ENCODE measurements at places on chromosomes 5 and 9.

DNA sequence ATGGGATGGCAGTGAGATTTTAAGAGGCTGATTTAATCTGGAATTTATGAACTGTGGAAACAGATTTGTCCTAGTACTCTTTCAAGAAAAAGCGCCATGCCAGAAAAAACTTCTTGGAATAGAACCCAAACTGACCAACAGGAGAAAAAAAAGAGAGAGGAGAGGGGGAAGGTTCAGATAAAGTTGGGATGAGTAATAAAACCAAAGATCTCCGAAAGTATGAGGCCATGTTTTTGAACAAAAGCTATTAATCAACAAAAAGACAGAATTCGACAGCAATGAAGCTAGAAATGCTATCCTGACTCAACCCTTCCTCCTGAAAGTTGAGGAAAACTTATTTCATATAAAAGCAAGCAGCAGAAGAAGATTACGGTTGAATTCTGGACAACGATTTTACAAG lies 135.5 kb downstream of the CEMIP2 start:
- no peak for DNase-seq

- no peak for DNase-seq
Observed at GRCh38 chr9:85943757-85944430, 2.9 kb downstream of the NAA35 start.

DNA sequence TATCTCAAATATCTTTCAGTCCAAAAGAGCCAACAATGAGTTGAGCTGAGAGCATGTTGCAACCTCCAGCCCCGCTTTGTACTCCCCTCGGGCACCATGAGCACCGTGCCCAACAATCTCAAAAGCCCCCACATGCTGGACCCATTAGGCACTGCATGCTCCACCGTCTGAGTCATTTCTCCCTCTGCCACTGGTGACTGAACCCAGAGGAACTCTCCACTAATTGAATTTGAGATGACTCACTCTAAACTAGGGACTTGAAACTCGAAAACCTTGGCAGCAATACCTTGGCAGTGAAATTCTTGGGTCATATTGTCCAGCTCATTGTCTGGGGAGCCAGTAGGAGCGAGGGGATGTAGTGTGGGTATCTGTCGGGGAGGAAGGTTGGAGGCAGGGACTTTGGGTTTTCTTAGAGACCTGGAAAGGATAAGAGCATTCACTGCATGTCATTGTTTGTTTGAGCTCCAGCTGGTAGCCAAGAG lies 49.9 kb upstream of the SLIT3 start:
- no peak for DNase-seq

DNA sequence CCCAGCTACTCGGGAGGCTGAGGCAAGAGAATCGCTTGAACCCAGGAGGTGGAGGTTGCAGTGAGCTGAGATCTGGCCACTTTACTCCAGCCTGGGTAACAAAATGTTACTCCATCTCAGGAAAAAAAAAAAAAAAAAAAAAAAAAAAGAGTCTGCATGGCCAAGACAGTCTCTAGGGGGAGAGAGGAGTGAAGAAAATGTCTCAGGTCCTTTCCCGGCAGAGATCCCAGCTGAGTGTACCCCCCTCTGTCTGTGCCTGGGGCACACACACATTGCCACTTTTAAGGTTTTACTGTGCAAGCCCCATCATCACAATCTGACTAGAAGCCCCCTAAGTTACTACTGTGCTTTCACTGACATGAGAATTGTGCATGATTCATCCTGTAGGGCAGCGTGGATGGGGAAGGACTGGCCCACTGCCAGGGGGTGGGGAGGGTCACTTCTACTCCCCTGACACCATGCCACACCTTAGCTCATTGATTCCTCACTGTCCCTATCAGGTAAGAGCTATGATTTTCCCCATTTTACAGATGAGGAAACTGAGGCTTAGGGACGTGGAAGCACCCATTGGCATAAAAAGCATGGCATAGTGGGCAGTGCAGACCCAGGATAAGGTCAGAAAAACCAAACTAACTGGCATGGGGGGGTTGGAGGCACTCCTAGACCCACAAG lies 102.3 kb upstream of the LARP1 start:
- no peak for DNase-seq

DNA sequence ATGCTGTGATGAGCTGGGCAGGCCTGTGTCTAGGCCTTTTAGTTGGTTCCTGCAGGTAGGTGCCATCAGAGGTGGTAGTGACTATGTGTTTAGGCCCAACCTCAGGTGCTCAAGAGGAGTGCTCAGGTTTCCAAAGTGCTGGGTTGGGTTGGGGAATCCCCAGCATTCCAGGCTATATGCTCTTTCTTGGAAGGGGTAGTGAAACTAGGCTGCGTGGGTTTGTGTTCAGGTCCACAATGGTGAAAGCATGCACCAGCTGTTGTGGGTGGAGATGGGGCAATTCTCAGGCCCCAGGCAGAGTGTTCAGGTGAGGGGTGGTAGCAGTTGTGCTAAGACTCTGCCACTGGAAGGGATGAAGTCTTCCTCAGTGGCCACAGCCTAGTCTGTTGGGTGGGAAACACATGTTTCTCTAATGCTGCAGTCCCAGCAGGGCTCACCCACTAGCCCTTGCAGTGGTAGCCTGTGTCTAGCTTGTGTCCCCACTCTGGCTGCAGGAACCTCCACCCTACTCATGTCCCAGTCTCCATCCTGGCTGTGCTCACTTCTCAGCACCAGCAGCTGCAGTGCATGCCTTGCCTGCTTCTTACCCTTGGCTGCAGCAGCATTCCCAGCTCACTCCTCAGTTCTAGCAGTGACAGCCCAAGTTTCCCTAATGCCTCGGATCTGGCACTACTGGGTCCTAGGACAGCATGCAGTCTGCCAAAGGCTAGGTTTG lies 78.9 kb downstream of the FAM170A start:
- DNase-seq = no peak

DNA sequence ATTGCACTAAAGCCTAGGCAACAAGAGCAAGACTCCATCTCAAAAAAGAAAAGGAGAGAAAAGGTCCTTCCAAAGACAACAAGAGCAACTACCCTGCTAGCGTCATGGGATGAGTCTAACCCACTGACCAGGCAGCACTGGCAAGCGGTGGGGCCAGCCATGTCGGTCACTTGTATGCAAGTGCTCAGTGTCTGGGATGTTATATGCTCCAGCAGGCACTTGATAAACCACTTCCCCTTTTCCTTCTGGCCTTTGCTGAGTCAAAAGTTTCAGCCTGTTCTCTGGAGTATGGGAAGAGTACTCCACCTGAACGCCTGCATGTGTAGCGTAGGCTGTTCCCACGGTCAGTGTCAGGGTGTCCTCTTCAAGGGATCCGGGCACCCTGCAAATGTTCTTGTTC lies 9.2 kb upstream of the MXD3 start:
- no peak for DNase-seq

GRCh38 chr9:94181408-94182181 lies 77.5 kb upstream of the ZNF169 start:
- DNase-seq = no peak

- no peak for DNase-seq
Observed at GRCh38 chr5:1161833-1162229, 39.6 kb upstream of the SLC6A19 start.

GRCh38 chr5:28404363-28405071 lies 1366.1 kb upstream of the CDH9 start:
- no peak for DNase-seq

- DNase-seq = no peak
Observed at GRCh38 chr5:176614805-176615478, 5.0 kb upstream of the GPRIN1 start.

GRCh38 chr9:79657891-79658290 lies 86.1 kb downstream of the TLE4 start:
- DNase-seq = no peak

DNA sequence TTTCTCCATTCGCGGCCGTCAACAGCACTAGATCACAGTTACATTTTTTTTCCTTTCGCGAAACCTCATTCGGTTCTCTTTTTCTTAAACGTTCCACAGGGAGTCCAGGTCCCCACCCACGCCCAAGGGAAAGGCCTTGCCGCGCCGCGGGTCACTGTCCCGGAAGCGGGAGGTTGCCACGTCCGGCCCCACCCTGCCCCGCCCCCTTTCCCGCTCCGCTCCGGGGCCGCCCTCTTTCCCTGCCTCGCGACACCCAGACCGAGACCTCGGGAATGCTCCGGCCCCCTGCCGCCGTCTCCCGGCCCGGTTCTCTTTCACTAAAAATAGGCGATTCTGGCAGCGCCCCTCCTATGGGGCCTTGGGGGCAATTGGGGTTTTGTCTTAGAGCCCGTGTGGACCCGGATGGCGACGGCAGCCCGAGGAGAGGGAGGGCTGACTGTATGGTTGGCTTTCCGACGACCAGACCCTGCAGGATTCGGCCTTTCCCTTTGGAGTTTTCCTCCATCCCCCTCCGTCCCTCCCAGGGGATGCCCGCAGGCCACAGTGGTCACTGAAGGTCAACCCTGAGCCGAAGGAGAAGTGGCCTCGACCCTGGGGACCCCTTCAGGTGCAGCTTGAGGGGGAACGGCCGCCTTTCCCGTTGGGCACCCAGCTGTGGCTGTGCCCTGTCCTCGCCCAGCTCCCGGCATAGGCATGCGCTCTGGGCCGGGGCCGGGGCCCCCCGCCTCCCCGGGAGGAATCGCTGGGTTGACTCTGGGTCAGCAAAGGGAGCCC lies 2.8 kb upstream of the RACK1 start:
- DNase-seq = peak; percentile 72

GRCh38 chr5:14019768-14020290 lies 75.3 kb upstream of the DNAH5 start:
- DNase-seq = no peak

- DNase-seq = no peak
Observed at GRCh38 chr9:12933957-12934356, 159.1 kb downstream of the LURAP1L start.

DNA sequence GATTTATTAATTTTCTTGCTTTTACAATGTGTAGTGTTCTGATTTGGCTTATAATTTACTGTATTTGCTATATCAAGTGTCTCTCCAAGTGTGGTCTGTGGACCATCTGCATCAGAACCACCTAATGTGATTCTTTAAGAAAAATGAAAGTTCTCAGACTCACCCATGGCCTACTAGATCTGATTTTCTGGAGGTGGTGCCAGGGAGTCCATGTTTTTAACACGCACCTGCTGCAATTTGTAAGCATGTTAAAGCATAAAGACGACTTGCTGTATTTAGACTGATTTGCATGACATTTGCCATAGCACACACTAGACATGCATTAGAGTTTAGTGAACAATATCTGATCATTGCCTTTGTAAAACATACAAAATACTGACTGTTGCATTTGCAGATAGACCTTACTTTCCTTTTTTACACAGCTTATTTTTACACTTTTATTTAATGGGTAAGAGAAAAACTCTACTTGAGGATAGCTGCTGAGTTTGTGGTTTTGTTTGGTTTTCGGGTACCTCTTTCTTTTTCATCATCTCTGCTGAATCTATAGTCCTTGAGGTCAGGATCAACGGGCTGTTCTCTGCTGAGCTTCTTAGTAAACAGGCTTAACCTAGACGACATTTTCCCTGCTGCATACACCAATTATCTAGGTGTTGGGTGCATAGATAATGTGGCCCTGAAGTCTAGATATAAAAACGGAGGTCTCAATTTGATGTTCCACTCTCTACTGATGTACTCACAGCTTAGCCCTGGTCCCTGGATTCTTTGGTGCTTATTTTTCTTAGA lies 138.0 kb upstream of the ZNF366 start:
- no peak for DNase-seq

DNA sequence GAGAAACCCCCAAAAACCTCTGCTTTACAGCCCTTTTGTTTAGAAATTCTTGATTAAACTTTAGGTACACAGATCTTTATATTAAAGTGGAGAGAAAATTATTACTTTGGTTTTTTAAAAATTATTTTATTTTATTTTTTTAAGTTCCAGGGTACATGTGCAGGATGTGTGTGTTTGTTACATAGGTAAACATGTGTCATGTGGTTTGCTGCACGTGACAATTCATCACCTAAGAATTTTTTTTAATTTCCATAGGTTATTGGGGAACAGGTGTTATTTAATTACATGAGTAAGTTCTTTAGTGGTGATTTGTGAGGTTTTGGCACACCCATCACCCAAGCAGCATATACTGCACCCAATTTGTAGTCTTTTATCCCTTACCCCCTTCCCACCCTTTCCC lies 581.7 kb downstream of the CSNK1G3 start:
- no peak for DNase-seq

GRCh38 chr5:11803436-11803835 lies 100.8 kb downstream of the CTNND2 start:
- no peak for DNase-seq

DNA sequence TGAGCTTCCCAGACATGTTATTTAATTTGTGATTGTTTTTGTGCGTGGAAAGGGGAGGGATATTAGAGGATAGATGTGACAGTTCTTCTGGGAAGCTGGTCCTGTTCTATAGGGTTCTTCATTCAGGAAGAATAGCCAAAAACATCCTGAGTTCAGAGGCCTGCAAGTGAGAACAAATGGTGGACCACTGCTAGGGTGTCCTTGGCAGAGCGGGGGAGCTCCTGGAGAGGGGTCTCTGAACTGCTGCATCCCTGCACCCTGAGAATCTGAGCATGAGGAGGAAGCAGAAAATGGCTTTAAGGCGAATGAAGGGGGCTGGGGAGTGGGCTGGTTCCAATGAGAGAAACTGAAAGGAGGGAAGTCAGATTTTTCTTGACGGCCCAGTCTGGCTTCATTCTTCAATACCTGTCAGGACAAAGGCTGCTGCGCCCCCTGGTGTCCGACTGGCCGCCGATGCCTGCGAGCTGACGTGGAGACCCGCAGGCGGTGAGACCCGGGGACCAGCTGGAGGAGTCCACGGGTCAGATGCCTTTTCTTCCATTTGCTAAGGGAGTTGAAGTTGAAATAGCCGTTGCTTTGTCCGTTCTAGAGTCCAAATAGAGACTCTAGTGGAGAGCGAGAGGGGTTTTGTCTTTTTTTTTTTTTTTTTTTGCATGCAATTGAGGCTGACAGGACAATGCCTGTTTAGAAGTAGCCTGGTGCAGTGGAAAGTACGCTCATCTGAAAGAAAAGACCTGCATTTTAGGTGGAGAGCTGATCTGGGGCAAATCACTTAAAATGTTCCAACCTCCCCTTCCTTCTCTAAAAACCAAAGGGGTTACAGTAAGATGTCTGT lies 39.5 kb upstream of the NFIB start:
- DNase-seq = peak; percentile 61

GRCh38 chr5:27328480-27328879 lies 290.1 kb upstream of the CDH9 start:
- DNase-seq = no peak

- no peak for DNase-seq
Observed at GRCh38 chr5:162052676-162053075, 14.9 kb upstream of the GABRG2 start.

DNA sequence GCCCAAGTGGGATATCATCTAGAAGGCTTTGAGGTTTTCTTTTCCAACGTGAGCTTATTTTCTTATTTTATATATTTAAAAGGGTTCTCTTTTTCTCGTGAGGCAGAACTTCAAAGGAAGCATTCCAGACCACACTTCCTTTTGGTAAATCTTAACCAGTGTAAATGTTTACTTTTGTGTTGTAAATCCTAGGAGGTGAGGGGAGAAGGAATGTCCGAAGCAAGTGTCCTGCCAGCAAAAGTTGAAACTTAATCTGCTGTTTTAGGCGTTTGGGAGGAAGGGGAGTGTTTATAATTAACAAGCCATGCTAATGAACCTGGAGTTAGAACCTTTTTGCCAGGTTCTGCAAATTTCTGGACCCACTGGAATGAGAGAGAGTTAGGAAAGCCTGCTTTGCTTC lies 37.9 kb downstream of the WWC1 start:
- no peak for DNase-seq
